Stimulated activated CD4-positive, alpha-beta T cell treated with anti-CD3 and anti-CD28 coated beads, Interleukin-12 subunit alpha, Interleukin-12 subunit beta, amount 100 ng/mL, for 4 hours (primary cell): ENCODE measurements at places on chromosomes 1 and 21.

DNA sequence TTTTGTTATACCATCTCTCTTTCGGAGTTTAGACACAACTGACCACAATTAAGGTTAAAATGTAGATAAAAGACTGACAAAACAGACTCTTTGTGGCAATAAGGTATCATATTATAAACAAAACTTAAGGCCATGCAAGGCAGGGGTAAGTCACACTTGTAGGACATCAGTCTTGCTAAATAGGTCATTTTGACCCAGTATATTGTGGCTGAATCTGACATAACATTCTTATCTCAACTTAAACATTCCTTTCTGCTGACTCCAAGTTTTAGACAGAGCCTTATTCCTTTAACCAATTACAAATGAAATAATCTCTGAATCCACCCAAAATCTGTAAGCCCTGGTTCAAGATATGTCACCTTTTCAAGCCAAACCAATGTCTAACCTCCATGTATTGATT lies 733.4 kb upstream of the B3GALT2 start:
- no peak for DNase-seq

- no peak for DNase-seq
Measured at GRCh38 chr1:224178894-224179293, 4.1 kb upstream of the DEGS1 start.

GRCh38 chr1:162075862-162076261 lies 6.4 kb downstream of the NOS1AP start:
- no peak for DNase-seq

DNA sequence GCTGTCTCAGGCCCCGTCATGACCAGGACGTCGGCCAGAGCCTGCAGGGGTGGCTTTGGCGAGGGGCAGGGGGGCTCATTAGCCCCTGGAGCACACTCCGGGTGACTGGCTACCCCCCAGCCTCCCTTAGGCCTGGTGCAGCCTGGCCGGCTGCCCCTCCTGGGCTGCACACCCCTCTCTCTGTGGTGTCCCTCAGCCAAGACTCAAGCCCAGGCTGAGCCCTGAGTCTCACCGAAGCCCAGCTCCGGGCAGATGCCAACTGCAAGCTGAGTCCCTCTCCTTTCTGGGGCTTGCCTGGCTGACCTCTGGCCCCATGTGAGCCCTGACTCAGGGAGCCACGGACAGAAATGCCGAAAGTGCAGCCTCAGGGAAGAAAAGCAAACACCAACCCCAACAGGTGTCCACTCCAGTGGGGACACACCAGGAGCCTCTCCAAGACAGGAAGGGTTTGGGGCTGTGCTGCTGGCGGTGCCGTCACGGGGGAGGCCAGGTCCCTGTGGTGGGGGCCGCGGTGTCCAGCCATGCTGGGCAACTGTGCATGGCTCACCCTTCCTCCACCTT lies 5.3 kb upstream of the IBA57 start:
- DNase-seq, result no peak

GRCh38 chr1:8004113-8004802 lies 21.9 kb downstream of the ERRFI1 start:
- DNase-seq, result no peak

DNA sequence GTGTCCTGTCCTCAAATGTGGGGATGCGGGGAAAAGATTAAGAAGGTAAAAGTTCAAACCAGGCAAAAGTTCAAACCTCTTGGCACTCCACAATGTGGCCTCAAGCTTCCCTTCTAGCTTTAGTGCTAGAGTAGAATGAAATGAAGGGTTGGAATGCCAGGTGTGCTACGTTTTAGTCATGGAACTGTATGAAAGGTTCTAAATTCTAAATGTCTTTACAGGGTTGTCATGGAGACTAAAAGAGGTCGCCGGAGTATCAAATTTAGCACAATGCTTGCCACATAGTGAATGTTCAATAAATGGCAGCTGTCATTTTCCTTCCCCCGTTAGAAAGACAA lies 57.2 kb upstream of the LRRC8D start:
- no peak for DNase-seq

DNA sequence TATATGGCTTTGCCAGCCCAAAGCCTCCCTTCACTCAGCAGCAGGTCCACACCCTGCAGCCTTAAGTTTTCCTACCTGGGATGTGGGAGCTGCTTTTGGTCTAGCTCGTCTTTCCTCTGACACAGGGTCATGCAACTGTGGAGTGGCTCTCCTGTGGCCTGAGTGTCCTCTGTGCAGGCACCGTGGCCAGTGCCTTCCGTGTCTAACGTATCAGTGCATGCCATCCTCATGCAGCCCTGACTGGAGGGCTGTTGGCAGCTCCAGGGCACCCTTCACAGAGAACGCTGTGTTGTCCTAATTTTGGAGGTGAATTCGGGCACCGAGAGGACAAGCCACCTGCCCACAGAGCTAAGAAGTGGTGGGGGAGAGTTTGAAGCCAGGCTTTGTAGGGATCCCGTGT lies 25.7 kb upstream of the C1orf174 start:
- DNase-seq, result no peak

GRCh38 chr1:156556354-156556753 lies 16.0 kb downstream of the IQGAP3 start:
- DNase-seq, result no peak

DNA sequence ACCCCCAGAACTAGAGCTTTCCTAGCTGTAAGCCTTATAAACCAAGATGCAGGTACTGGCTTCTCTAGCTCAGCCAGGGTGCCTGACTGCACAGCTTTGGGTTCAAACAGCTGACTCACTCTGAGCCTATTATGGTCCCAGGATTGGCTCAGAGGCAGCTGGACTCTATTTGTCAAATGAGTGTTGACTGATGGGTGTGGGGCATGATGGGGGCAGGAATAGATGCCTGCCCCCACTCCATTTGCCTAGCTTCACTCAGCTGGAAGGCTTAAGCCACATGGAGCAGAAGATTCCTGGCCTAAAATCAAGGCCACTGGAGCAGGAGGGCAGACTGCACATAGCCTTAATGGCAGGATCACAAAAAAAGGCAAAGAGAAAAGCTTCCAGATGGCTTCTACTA lies 90.5 kb downstream of the PIK3R3 start:
- DNase-seq, result no peak

GRCh38 chr1:2256435-2257244 lies 28.5 kb downstream of the SKI start:
- no peak for DNase-seq

GRCh38 chr1:194809665-194810064 lies 1623.3 kb upstream of the B3GALT2 start:
- DNase-seq, result no peak

DNA sequence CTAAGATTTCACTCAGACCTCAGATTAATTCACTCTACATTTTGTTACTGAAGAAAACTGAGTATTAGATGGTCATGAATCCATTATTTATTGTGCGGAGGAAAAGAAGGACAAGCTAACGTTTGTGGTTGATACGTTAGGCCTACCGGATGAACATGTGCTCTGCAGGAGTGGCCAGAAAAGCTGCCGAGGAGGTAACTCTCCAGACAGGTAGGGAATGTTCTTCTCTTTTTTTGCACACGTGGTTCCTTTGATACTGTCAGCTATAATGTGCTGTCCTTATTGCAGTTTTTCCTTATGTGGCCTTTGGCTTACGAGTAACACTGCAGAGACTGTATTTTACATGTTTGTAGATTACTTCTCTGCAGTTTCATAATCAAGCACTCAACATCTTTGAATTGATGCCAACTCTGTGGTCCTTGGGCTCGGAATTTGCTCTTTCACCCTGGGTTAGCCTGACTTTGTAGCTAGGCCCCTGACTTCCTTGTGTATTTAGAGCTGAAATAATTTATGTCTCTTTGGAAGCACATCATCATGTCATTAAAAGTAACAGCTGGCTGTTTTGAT lies 13.6 kb downstream of the MTR start:
- DNase-seq, result no peak

DNA sequence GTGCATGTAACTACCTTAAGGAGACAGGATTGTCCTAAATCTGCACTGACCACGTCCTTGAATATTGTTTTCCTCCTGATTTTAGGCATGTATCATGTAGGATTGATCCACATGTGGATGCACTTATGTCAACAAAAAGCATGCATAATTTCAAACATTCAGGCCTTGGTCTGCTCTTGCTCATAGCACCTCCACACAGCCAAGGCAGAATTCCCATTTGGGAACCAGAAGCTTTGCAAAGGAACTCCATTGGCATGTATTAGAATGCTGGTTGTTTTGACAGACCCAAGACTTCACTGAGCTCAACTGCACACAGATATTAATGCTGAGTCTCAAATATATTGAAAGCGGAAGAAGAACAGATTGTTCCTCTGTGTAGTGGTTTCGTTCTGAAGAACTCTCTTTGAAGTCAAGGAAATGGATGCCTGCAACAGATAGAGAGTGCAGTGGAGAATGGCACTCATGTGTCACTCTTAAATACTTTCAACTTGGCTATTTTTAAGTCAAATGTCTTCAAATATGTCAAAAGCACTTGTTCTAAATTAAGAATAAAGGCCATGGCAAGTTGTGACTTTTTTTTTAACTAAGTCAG lies 387.6 kb downstream of the LTN1 start:
- DNase-seq, result no peak

GRCh38 chr1:197249324-197249723 lies 18.7 kb upstream of the CRB1 start:
- no peak for DNase-seq

GRCh38 chr1:163703794-163704193 lies 382.0 kb downstream of the NUF2 start:
- no peak for DNase-seq

- no peak for DNase-seq
Measured at GRCh38 chr1:228911225-228912210, 176.2 kb downstream of the RHOU start.

DNA sequence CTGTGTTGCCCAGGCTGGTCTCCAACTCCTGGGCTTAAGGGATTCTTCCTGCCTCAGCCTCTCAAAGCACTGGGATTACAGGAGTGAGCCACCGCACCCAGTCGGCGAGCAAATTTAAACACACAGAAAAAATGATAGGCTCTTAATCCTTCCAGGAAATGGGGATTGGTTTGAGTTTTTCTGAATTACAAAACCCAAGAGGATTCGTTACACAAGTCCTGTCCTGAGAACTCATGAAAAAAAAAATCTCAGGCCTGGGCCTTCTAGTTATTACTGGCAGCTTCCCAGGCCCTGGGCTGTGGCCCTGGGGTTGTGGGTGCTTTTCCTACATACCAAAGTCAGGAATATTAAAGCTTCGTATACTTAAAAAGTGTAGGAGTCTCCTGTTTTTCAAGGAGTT lies 6.3 kb upstream of the IFNGR2 start:
- no peak for DNase-seq

DNA sequence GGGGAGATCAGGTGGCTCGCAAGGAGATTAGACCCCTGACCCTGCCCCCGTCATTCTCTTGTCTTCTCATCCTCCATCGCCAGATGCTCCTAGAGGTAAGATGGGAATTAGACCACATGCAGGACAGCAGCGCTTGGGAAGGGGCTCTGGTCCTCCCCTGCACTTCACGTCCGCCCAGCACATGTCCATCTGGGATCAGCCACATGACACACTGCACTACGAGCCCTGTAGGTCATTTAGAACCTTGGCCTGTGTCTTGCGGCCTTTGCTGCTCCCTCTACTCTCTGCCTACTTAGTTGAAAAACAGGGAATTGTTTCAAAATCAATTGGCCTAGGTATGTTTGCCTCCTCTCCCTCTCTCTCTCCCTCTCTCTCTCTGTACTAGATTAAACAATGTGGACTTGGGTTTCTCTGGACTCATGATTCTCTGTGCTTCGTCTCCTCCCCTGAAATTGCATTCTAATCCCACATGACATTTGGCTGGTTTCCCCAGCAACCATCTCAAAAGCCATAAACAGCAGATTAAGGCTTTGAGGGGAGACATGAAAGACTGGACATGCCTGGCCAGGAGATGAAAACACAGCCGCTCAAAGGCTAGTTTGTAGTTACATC lies 3.8 kb upstream of the NCMAP start:
- no peak for DNase-seq

DNA sequence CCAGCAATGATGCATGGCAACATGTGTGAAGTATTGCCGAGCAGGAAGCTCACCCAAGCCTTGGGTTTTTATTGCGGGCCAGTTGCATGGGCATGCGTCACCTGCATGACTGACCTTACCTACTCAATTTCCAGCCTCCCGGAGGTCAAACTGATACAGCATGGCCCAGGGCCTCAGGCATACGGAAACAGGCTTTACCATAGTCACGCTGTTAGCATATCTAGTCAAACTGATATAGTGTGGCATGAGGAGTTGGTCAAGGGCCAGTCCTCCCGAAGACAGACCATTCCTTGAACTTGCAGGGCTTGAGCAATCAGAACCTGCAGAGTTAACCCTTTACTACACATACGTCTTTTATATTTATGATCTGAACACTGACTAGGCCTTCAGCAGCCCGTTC lies 6.4 kb upstream of the DUSP12 start:
- DNase-seq, result no peak

- DNase-seq, result no peak
Measured at GRCh38 chr21:36661511-36662309, 37.2 kb upstream of the SIM2 start.

- DNase-seq, result no peak
Measured at GRCh38 chr1:26540351-26540750, 10.8 kb downstream of the RPS6KA1 start.

DNA sequence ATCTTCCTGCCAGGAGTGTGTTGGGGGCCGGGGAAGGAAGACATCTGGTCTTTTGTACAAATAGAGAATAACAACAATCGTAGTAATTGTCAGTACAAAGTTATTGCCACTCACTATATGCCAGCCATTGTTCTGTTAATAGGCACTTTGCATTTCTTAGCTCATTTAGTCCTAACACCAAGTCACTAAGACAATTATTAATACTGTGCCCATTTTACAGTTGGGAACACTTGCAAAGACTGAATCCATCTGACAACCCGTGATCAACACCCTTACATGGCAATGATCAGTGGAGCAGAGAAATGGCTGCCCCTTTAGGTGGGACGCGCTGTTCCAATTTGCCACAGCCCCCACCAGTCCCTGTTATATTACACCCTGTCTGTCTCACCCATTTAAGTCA lies 33.3 kb downstream of the FBXO2 start:
- DNase-seq, result no peak

DNA sequence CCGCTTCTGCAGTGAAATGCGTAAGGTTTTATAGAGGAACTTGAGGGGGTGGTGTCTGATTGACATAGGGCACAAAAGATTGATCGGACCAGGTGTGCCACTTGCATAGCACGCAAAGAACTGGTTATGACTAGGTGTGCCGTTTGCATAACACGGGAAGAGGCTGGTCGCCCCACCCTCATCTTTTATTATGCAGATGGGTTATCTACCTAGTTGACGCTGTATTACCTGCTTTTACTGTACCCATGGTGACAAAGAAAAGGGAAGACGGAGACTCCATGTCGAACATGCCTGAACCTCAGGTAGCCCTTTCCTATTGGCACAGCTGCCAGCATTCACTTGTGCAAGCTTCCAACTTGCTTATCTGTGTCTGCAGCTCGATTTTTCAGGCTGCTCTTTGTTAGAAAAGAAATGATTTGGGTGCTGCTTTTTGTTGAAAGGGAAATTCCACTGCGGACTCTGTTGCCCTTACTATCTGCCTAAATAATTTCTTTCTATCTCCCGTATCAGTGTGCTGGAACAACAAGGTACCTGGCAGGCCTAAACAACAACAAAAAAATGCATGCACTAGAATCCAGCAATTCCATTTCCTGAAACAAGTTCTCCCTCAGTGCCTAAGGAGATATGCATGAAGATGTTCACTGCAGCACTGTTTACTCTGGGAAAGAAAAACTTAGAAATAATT lies 194.4 kb upstream of the KAZN start:
- no peak for DNase-seq

GRCh38 chr1:10610901-10611600 lies 136.3 kb downstream of the PEX14 start:
- DNase-seq, result no peak
